ENCODE measurements at places on chromosomes 16 and 17. TPM values are rescaled to one million over a fixed set of nuclear protein-coding genes. Genes with fewer than 3 reads are reported as not detected.
A peak's percentile ranks its signal among the peaks of the same experiment; 100 is the strongest.

Gene NOXO1
- total RNA-seq, result not detected

Gene LCMT1
- 35.3 TPM for total RNA-seq

Gene PHLPP2
- 7.8 TPM for total RNA-seq

Gene GRAP
- under 0.01 TPM for total RNA-seq

Gene CDRT15L2
- total RNA-seq, result not detected

DNA sequence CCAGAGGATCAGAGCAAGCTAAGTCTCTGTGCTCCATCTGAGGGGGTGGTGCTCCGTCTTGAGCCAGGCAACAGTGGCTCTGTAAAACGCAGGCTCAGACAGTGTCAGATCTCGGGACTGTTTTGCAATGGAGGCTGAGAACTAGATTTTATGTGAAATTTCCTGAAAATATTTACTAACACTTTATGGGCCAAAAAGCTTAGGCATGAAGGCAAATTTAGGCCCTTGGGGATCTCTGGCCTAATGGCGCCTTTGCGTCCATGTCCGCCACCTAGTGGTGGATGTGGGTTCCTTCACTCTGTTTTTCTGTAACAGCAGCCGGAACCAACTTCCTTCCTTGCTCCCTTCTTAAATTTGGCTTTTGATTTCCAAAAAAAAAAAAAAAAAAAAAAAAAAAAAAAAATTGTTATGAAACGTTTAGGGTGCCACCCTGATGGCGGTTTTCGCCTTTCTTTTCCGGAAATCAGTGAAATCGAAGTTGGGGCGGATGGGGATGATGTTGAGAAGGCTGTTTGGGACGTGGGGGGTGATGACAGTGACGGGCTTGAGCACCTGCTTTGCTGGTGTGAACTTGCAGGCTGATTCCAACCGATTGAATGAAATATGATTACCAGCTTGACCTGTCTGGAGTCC, 14.0 kb upstream of the ELAC2 start:
- DNase-seq, result peak; percentile 72

GRCh38 chr17:8162233-8162996, at the start of gene VAMP2:
Gene VAMP2, minus strand, starts transcription at chr17:8162948. Its CDS starts 69 bp downstream, at chr17:8162879.
- peak; percentile 55 for DNase-seq

- DNase-seq, result no peak
Observed at GRCh38 chr16:85290626-85291301, 178.5 kb upstream of the CIBAR2 start.
